ENCODE measurements at places on chromosomes 12 and 14.

DNA sequence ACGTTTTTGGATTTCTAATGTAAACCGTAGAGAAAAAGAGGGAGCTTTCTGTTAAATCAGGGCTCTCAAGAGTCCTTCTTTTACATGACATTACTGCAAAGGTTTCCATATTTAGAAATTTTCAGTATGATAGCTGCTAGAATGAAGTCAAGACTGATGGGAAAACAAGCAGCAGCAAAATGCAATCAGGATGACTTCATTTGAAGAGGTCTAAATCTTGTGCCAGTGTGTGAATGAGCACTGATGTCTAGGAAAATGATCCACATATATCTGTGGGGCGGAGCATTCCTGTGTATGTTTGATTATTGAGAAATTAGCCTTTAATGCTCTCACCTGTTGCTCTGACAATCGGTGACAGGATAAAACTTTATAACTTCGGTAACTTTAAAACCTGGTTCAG lies 73.6 kb downstream of the GRIP1 start:
- no peak for DNase-seq

- DNase-seq = no peak
Observed at GRCh38 chr12:85741046-85741445, 95.2 kb downstream of the RASSF9 start.

- DNase-seq = no peak
Observed at GRCh38 chr14:77372304-77372841, 4.5 kb downstream of the TMED8 start.

DNA sequence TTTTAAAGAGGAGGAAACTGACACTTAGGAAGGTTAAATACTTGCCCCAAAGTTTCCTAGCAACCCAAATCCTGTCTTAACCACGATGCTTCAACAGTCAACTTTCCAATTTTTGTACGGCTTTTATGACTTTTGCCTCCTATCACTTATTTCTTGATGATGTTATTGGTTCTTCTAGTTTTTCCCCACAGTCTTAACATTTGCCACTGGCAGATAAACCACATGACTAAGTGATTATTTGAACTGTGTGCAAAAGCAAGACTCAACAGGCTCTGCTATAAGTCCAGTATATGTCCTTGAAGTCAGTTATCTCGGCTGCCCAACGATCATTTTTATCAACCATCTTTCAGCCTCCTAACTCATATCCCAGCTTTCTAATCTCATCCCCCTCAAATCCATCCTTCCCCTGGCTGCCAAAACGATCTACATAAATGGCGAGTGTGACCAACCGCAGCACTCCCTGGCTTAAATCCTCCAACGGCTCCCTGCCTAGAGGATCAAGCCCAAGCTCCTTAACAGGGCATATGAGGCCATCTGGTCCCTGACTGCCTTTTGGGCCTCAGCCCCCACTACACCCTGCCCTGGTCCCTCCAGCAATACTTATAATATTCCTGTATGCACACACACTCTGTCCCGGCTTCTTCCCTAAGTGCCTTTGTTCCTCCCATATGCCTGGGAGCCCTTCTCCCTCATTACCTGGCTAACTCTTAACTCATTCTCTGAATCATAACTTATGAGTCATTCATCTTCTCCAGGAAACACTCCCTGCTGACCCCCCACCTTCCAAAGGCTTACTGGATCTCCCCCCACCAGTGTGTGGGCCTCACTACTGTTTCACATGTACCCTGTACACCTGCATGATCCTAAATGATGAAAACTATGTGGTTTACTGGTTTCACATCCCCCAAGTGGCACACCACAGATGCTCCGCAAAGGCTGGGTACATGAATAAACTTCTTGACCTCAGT lies 8.8 kb downstream of the VPS37B start:
- DNase-seq = peak; percentile 81

GRCh38 chr12:89451841-89452251 lies 72.8 kb downstream of the GALNT4 start:
- no peak for DNase-seq
